ENCODE measurements at places on chromosomes 2 and 18.

DNA sequence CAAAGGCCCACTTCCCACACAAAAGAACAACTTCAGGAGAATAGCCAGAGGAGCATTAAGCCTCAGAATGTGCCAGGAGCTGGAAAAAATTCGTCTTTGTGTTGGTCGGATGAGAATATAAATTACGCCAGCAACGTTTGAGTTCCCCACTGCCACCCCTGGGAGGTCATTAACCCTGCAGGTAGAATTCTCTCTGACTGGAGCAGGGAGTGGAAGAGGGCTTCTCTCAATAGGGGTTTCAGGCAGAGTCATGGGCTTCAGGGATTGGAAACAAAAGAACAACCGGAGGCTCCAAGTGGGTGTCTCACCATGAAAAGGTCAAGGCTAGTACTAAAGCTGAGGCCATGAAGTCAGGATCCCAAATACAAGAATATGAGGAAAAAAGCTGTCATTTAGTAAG, 69.0 kb upstream of the DDX18 start:
- no peak for DNase-seq

DNA sequence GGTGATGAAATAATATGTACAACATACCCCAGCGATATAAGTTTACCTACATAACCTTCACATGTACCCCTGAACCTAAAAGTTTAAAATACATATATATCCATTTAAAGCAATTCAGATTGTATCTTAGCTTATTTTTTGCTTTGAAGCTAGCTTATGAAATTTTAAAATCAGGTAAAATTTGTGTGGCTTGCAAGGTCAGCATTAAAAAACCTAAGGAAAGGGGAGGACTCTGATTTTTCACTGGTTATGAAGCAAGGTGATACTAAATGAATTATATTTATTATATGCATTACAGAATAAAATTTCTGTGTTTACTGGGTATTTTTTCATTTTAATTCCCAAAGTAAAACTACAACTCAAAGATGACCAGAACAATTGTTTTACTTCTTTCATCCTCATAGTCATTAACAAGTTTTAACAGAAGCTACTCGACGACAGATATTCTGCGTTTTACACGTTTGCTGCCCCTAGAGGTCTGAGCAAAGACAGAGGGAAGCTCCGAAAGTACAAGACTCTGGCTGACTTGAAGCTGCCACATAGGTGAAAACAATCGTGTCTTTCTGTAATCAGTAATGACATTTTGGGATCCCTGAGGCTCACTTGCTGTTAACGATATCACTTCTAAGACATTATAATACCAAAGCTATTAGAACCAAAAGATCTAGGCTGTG, 17.1 kb downstream of the PKP4 start:
- no peak for DNase-seq

DNA sequence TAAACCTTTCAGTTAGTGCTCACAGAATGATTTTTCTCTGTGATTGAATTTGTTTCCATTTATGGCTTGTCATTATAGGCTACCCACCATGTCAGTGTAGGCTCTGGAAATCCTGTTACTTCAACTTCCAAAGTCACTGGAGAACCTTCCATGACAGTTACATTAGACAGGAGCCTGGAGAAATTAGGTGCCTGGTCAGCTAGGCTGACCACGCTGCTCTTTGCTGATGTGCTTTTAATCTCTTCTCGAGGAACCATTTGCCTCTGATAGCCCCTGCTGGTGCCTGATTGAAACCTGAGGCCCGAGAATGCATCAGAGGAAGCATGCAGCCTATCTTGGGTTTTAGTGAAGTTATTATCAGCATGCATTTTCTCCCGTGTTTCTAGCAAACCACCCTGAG, 29.6 kb upstream of the TTN start:
- DNase-seq, result no peak

DNA sequence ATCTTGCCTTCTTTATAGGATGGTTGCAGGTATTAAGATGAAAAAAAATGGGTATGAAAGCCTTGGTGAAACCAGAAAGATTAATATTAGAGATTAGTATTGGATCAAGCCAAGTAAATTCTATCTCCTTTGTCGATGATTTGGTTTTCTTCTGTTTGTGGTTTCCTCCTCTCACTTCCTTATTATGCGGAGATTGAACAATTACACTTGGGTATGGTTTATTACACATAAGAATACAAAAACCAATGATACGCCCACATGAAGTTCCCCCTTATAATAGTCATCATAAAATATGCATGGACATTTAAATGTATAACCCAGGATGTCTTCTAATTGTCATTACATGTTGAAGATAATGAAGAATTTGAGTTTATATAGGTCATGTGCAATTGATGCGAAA, 4.9 kb downstream of the LTBP1 start:
- DNase-seq, result no peak

DNA sequence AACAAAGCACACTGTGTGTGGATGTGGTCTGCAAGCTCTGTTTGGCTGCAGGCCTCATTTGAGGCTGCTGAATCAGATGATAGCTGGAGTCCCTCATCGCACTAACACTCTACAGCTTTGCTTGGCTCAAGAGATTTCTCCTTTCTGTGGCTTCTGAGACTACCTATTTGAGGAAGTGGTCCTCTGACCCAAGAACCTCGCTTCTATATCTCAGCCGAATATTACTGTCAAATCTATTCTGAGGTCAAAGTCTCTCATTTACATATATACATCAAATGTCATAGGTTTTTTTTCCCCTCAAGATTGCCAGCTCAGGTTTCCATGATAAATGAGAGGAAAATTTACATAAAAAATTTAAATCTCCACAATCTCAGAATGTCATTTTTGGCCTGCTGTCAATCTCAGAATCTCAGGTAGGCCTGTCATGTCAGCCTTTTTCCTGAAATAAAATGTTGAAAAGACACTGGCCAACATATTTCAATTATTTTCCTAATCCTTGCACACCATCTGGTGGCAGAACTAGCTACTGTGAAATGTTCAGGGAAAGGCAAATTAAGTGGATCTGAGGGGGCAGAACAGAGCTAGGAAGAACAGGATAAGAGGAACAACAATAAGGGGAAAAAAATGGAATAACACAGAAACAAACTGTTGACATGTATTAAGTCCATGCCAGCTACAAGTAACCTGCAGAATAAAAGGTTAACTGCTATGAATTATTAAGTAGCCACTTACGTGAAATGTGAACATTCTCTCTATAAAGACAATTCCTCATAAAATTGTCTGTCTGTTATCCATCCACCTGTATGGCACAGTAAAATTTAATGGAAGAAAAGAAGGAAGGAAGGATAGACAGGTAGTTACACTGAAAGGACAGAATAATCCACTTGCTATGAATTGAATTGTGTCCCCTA, 39.3 kb downstream of the AP1S3 start:
- no peak for DNase-seq

- no peak for DNase-seq
Measured at GRCh38 chr2:69570474-69570873, 73.1 kb downstream of the AAK1 start.

- no peak for DNase-seq
Measured at GRCh38 chr2:84904151-84904550, 1.3 kb upstream of the TMSB10 start.

DNA sequence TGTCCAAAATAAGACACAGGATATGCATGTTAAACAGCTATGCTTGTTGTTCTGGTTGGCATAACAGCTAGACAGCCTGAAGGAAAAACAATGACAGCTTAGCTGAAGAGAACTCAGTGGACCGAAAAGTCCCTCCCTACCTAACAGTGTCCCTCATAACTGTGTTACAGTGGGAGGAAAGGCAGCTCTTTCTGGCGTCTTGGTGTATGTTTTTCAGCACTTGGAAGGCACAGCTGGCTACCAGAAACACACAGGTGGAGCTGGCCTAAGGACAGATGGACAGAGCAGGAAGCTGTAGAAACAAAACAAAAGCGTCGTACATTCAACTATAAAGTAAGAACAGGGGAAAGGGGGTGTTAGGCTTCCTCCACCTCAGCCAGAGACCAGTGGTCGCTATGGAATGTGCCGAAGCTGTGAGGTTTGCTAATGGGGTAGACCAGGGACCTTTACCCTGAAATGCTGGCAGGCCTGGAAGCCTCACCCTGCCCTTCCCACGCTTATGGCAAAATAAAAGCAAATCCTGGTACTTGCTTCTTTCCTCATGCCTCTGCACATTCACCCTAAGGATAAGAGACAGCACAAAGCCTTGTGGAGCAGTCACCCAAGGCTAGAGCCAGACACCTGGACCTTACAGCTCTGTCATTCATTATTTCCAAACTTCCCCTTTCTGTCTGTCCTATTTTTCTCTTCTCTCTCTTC, 103.5 kb upstream of the TRIB2 start:
- DNase-seq, result no peak

DNA sequence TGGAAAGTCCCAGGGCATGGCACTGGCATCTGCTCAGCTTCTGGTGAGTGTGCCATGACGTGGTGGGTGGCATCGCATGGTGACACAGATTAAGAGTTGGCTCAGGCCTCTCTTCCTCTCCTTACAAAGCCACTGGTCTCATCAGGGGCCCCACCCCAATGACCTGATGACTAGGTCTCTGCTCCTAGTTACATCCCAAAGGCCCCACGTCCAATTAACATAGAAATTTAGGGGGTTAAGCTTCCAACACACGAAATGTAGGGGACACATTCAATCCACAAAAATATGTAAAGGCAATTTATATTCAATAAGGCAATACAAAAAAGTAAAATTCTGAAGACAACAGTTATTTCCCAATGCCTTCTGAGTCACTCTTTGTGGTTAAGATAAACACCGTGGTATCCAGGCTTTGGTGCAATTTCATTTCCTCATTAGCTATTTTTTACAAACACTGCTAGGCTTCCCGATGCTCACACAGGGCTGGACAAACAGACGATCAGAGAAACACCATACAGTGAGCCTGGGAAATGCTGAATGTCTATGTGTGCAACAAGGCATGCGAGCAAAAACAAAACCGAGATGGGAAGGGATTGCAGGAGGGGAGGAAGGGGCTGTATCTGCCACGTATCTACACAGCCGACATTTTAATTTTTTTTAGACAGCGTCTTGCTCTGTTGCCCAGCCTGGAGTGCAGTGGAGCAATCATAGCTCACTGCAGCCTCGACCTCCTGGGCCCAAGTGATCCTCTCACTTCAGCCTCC, 67.2 kb downstream of the MBP start:
- no peak for DNase-seq

DNA sequence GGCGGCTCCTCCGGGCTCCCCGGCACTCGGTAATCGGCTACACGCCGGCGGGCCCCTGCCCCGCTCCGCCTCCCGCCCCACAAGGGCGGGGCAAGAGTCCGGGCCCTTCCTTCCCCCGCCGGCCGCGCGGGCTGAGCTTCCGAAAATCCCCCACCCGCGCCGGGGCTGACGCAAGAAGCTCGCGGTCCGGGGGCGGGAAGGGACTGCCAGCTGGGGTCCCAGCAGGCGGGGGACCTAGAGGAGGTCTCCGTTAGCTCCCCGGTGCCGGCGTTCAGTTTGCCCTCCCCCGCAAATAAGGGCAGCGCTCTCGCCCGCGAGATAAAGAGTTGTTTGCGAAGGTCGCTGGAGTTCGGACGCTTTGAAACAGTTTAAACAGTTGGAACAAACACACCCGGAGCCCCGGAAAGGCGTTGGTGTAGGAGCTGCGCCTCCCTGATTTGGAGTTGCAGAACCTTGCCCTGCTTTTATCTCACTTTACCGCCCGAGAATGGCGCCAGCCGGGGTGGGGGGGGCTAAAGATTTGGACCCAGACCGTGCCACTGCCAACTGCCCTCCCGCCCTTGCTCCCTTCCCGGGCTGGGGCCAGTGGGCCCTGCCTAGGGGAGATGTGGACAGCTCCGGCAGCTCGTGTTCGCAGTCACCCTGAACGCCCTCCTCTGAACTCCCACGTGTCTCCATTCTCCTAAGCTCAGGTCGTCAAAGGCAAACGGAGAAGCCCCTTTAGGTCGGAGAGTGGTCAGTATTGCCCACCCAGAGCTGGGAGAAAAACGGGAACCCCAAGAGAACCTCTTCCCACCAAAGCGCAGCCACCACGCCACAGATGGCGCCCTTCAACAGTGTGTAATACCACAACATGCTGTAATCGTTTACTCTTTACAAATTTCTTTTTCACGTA, at the start of gene NFE2L2:
Gene NFE2L2 (minus strand): TSS at position 35 of the 895 bp plus-strand sequence. CDS start 151 bp downstream, outside the sequence.
- peak; percentile 86 for DNase-seq
